ENCODE measurements at places on chromosomes 7 and 10.
A peak's percentile ranks its signal among the peaks of the same experiment; 100 is the strongest.

- DNase-seq = peak; percentile 91
These were observed at the start of gene ACTL6B for GRCh38 chr7:100655908-100656674. TSS of gene ACTL6B (minus strand) at chr7:100656448. CDS start at chr7:100656354, 94 bp downstream.

GRCh38 chr7:74356589-74357315 is 67.5 kb downstream of the CLIP2 start:
- no peak for DNase-seq

GRCh38 chr7:26723129-26723528 is 141.3 kb downstream of the SKAP2 start:
- DNase-seq = no peak

GRCh38 chr7:128084896-128085608 is 53.8 kb upstream of the LRRC4 start:
- no peak for DNase-seq

- no peak for DNase-seq
These were observed 10.9 kb upstream of the HERC4 start for GRCh38 chr10:68086011-68086410.

- no peak for DNase-seq
These were observed 207.6 kb downstream of the FRMD4A start for GRCh38 chr10:14123139-14123538.

GRCh38 chr7:46230990-46231305 is 309.9 kb upstream of the IGFBP3 start:
- no peak for DNase-seq

GRCh38 chr7:151867912-151868311 is 9.0 kb downstream of the PRKAG2 start:
- DNase-seq = peak; percentile 47

DNA sequence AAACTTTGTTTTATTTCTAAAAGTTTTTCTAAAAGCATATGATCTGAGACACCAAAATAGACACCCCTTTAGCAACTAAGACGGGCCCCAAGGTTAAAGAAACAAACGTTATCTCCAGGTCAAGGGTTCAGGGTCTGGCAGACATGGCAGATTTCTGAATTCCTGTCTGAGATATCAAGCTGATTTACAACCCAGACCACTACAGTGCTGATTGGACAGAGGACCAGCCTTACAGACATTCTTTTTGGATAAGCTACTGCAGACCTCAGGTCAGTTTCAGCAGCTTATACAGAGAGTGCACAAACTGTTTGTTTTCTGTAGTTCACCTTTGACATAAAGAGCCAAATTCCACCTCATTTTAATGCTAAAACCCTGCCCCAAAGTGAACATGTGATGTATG is 34.8 kb downstream of the SVOPL start:
- no peak for DNase-seq

DNA sequence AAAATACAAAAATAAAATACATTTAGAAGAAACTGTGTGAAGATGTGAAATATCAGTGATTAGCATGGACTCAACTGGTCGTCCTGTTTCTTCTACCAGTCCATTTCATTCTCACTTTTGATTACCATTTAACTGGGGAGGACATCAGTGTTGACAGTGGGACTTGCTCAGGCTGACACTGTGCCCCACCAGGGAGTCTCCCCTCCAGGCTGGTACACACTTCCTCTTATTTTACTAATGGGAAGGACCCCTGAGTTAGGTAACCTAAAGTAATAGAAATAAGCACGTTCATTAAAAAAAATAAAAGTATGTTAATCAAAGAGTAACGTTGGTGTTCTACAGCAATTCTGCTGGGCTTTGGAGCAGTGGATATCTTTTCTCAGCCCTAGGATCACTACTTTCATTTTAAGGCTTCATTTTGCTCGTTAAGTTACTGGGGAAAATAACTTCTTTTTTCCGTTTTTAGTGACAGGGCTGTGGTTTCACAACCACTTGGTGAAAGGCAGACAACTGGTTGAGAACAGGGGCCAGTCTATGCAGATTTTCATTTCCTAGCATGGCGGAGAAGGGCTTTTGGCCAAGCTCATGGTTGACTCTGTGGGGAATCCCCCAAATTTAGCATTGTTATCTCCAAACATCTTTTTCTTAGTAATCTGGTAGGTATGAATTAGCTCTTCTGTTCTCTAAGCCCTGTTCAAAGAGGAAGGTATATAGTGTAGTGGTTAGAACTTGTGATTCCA is 2.1 kb downstream of the SNX10 start:
- no peak for DNase-seq

- no peak for DNase-seq
These were observed 1.7 kb upstream of the CALY start for GRCh38 chr10:133338080-133339071.

GRCh38 chr10:126930883-126931503 is 25.8 kb downstream of the DOCK1 start:
- DNase-seq = no peak

- DNase-seq = no peak
These were observed 68.7 kb downstream of the LRRC17 start for GRCh38 chr7:102981451-102981850.

- no peak for DNase-seq
These were observed 56.3 kb downstream of the CACUL1 start for GRCh38 chr10:118698421-118698820.

DNA sequence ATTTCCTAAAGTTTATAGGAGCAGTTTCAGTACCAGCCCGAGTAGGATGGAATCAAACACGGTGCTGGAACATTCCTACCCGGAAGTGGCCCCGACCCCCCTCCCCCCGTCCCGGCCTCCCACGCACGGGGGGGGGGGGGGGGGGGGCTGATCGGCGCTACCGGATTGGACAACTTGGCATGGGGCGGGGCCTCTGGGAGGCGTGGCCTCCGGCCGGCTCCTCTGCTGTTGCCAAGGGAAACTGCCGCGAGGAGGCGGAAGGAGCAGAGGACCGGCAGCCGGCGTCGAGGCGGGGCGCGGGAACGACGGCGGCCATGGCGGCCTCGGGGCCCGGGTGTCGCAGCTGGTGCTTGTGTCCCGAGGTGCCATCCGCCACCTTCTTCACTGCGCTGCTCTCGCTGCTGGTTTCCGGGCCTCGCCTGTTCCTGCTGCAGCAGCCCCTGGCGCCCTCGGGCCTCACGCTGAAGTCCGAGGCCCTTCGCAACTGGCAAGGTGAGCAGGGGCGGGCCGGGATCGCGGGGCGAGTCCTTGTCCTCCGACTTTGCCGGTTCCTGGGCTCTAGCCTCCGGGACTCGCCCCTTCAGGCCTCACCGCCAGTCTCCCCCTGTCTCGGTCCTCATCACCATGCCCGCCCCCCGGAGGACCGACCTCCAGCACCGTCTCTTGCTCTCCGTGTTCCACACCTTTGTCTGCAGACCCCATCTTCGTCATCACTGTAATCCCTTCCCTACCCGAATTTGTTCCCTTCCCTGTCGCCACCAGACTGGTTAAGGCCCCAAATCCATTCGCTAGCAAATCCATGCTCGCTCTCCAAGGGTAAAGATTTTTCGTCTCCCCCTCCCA is at the start of gene RHBDD2:
Gene RHBDD2 (plus strand): TSS at position 266 of the 843 bp plus-strand sequence. CDS start 49 bp downstream, at position 315.
- peak; percentile 98 for DNase-seq

GRCh38 chr7:122887198-122887597 is 938 bp upstream of the CADPS2 start:
- DNase-seq = peak; percentile 89

GRCh38 chr7:77368974-77369373 is 47.2 kb downstream of the GSAP start:
- DNase-seq = no peak

DNA sequence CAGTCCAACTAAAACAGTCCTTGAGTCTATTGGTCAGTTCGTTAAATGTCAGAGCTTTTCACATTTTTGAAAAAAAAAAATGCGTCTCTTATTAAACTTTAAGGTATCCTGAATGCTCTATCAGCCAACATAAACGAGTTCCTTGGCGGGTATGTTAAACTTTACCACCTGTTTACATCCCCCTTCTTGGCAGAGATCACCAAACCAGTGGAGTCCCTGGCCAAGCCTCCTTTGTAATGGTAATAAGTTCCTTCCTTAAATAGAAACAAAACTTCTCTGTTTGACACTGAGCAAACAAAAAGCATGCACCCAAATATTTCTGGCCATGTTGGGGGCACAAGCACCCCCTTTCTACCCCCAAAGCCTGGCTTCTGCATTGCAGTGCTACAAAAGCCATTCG is 3.2 kb downstream of the TRIL start:
- no peak for DNase-seq

- no peak for DNase-seq
These were observed 54.6 kb downstream of the TMEM178B start for GRCh38 chr7:141128506-141128905.

GRCh38 chr10:62492012-62492869 is 118.1 kb downstream of the ZNF365 start:
- DNase-seq = no peak

- DNase-seq = no peak
These were observed 80.0 kb upstream of the UNC5B start for GRCh38 chr10:71132321-71132810.

- DNase-seq = no peak
These were observed 42.6 kb upstream of the AMPH start for GRCh38 chr7:38673795-38674194.

DNA sequence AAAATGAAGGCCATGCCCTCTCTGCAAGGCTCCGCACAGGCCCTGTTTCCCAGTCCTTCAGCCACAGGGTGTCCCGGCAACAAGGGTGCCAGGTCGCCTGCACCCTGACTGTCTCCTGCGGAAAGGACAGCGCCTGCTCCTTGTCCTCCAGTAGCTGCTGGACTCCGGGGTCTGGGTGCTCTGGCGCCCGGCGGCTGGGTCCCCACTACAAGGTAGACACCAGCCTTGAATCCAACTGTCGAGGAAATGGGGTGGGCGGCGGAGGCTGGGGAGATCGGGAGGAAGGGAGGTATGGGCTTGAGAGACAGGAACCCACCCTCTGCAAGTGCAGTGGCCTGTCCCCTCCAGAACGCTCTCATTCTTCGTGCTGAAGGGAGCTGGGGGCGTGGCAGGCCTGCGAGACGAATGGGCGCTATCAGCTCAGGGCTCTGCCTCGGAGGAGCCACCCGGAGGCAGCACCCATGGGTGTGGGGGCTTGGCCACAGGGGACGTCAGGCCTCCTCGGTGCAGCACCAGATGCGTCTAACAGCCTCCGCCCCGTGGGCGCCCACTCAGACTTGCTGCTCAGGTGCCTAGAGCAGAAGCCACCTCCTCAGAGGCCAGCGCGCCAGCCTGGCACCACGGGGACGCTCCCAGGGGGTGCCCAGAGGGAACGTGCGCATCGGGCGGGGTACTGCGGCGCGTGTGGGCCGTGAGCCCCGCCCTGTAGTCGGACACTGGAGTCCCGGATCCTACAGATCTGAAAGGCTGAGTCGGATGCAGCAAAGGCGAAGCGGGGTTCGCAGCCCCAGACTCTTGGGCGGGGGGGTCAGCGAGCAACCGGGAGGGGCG is 15.6 kb downstream of the ADAM8 start:
- peak; percentile 80 for DNase-seq

GRCh38 chr7:115135769-115136410 is 214.0 kb downstream of the MDFIC start:
- DNase-seq = no peak

GRCh38 chr10:25064401-25064800 is 48.0 kb downstream of the THNSL1 start:
- DNase-seq = no peak

GRCh38 chr7:42084263-42084662 is 152.7 kb downstream of the GLI3 start:
- no peak for DNase-seq

GRCh38 chr10:96651998-96652431 is 65.2 kb upstream of the TM9SF3 start:
- no peak for DNase-seq

DNA sequence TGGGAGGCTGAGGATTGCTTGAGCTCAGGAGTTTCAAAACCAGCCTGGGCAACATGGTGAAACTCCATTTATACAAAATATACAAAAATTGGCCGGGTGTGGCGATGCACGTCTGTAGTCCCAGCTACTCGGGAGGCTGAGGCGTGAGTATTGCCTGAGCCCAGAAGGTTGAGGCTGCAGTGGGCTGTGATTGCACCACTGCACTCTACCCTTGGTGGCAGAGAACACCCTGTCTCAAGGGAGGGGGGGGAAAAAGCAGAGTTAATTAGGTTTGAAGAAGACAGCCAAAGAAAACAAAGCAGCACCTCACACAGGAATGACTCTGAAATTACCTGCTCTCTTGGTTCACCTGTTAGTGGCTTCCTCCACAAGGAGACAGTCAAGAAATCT is 110.0 kb downstream of the EEPD1 start:
- no peak for DNase-seq

- no peak for DNase-seq
These were observed 238.4 kb upstream of the ZMIZ1 start for GRCh38 chr10:78830062-78830975.

DNA sequence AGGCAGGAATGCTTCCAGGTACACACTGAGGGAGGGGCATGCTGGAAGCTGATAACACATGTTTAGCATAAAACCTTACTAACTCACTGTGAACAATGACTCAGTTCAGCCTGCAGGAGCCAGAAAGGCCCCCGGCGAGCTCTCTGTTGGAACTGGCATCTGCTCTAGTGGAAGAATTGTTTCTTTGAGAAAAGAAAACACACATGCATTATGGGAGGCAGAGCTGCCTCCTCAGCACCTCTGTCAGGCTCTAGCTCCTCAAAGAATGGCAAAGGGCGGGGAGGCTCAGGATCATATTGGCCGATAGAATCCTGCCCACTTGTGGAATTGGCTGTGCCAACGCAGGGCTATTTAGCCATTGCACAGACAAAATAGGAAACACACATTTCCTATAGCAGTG is 338.3 kb downstream of the CXCL12 start:
- no peak for DNase-seq

- no peak for DNase-seq
These were observed 749.1 kb upstream of the LRRTM3 start for GRCh38 chr10:66176772-66177171.

DNA sequence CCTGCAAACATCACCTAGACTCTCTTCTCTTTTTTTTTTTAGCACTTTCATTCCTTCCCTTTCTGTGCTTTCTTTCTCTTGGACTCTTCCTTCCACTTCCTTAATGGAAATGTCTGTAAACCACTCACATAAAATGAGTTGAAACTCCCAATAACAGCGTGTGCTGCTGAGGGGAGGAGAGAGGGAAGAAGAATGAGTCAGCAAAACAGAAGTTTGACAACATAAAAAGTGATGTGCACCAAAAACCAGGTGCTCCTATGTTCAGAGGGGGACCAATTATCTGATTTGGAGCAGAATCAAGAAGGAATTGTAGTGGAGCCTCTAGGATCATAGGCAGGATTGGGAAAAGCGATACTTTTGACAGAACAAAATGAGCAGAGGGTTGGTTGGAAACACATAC is 712.1 kb upstream of the IGFBP3 start:
- DNase-seq = no peak

GRCh38 chr7:138023618-138024342 is 21.9 kb upstream of the CREB3L2 start:
- DNase-seq = no peak

GRCh38 chr10:129323879-129324278 is 143.2 kb upstream of the MGMT start:
- no peak for DNase-seq

- DNase-seq = no peak
These were observed 90.4 kb upstream of the LRRTM3 start for GRCh38 chr10:66835400-66835799.

All from aorta (tissue), 5 donors.